Mammary microvascular endothelial cell (primary cell): ENCODE measurements at places on chromosomes 1 and 21. TPM values are rescaled to one million over a fixed set of nuclear protein-coding genes. Genes with fewer than 3 reads are reported as not detected.

Gene PRAMEF10
- not detected in 2 replicates for total RNA-seq

Gene PEA15
- 143 TPM in 2 replicates for total RNA-seq

Gene ATP13A2
- 57.7 and 64.5 TPM in 2 replicates for total RNA-seq

Gene ITPKB
- total RNA-seq: 19.1 and 22.8 TPM in 2 replicates

Gene WNT3A
- total RNA-seq: not detected in 2 replicates

Gene LRP8
- total RNA-seq: 22.9 and 25.3 TPM in 2 replicates

Gene UTP11
- total RNA-seq: 59.7 and 75.2 TPM in 2 replicates

Gene KCTD3
- 20.1 and 24.4 TPM in 2 replicates for total RNA-seq

Gene PLA2G2C
- total RNA-seq: not detected in 2 replicates

Gene CASQ1
- total RNA-seq: not detected in 2 replicates

Gene PLA2G5
- total RNA-seq: 4.0 and 5.5 TPM in 2 replicates

Gene TMOD4
- 0.67 and 0.79 TPM in 2 replicates for total RNA-seq

Gene C4BPB
- 1.2 TPM in 1 of 2 replicates, not detected in the other for total RNA-seq

Gene ERICH3
- not detected in 2 replicates for total RNA-seq

Gene CR1
- total RNA-seq: under 0.01 TPM in 1 of 2 replicates, not detected in the other
